ENCODE measurements at places on chromosomes 3 and 15. TPM values are rescaled to one million over a fixed set of nuclear protein-coding genes. Genes with fewer than 3 reads are reported as not detected.

MAP1A gene
- 332 TPM for total RNA-seq

C3orf85 gene
- not detected for total RNA-seq

CMTM7 gene
- 15.2 TPM for total RNA-seq

UROC1 gene
- not detected for total RNA-seq

ACP3 gene
- 0.57 TPM for total RNA-seq

PGBD4 gene
- total RNA-seq, result 3.6 TPM

DUOX1 gene
- total RNA-seq, result not detected

RNF168 gene
- total RNA-seq, result 9.2 TPM

CCR5 gene
- not detected for total RNA-seq

FBN1 gene
- total RNA-seq, result 81.2 TPM

OR5H1 gene
- not detected for total RNA-seq

MYL3 gene
- total RNA-seq, result 7.8 TPM

IL12A gene
- total RNA-seq, result 0.96 TPM

ABTB1 gene
- total RNA-seq, result 6.0 TPM

MST1R gene
- total RNA-seq, result 0.27 TPM

WDR93 gene
- total RNA-seq, result not detected

PLCL2 gene
- 1.2 TPM for total RNA-seq

DNA sequence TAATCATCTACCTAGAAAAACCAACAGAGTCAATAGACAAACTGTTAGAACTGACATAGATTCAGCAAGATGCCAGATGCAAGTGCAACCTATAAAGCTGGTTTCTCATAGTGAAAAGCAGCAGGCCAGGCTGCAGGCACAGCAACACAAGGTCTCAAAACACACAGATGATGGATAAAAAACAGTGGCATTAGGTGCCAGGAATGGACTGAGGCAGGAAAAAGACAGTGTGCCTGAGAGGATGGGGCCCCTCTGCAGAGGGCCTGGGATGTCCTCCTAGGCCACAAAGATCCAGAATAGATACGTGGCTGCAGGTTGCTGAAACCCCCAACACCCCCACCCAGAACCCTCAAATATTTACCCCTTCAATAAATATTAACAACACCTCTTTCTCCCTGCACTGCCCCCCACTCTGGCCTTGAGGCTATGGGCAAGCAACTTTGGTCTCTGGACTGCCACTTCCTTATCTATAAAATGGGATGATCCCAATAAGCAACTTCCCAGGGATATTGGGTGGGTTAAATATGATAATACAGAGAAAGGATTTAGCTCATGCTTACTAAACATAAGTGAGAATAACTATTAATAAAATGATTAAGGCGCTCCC lies 35.2 kb upstream of the FGD5 start:
- no peak for DNase-seq

- no peak for DNase-seq
These were observed 90.2 kb upstream of the LMOD3 start for GRCh38 chr3:69212411-69213160.

GRCh38 chr15:51931016-51931415 lies 40.6 kb downstream of the LEO1 start:
- DNase-seq, result no peak

DNA sequence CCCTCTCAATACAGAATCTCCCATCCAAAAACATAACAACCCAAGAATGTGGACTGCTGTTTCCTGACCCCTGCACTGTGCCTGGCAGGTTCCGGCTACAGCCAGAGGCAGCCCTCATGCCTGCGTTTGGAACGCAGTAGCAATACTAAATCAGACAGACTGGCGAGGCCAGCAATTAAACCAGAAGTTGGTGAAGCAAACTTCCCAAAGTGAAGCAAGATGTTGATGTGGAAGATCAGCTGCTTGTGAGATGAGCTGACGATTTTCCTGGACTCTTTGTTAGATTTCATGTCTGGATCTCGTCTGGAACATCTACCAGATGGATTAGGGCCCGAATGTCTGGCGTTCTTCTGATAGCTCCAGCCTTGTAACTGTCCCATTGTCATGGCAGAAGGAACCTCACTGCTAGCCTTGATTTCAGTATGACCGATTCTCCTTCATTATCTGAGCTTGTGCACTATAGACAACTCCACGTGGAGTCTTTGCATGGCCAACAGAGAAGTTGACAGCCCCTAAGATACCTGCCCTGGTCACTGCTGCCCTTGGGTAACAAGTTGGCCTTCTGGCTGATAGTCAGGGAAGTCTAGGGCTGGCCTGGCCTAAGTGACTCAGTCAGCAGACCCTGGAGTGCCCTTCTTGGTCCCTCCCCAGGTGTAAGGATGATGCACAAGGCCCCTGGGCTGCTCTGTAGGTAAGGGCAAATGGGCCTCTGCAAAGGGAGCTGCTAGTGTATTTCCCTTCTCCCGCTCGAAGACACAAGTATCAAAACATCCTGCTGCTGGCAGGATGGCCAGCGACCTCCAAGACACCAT lies 126.5 kb downstream of the ADAMTS17 start:
- no peak for DNase-seq

DNA sequence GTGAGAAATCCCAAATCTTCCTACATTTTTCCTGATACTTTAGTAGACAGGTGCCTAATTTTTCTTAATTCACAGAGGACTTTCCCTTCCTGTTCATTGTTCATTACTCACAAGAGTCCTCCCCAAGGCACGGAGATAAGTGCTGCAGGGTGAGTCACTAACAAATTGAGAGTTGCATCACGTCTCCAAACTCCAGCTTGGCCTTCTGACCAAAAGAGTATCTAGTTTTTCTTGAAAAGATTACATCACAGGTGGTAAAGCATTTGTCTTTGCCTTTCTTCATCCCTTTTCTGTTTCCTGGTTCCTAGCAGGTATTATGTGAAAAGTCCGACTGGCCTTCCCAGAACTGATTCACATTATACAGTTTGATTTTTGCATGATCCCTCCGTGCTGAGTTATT lies 24.9 kb upstream of the RASGRP1 start:
- peak; percentile 49 for DNase-seq

- peak; percentile 84 for DNase-seq
These were observed 55.4 kb downstream of the ABHD2 start for GRCh38 chr15:89143503-89144162.

DNA sequence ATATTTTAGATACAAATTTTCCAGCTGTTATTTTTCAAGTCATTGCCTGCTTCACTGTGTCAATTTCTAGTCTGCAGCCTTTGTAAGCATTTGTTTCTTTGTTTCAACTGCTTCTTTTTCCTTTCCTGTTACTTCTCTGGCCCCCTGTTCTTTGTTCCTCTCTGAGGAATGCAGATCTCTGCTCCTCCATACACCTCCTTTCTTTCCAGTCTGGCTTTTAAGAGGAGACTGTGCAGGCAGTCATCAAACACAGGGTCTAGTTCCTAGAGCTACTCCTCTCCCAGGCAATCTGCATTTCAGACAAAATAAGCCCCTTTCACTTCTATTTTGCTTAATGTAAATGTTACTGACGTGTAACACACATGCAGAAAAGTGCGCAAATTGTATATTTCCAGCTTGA lies 502.9 kb downstream of the PDCD6IP start:
- DNase-seq, result no peak

DNA sequence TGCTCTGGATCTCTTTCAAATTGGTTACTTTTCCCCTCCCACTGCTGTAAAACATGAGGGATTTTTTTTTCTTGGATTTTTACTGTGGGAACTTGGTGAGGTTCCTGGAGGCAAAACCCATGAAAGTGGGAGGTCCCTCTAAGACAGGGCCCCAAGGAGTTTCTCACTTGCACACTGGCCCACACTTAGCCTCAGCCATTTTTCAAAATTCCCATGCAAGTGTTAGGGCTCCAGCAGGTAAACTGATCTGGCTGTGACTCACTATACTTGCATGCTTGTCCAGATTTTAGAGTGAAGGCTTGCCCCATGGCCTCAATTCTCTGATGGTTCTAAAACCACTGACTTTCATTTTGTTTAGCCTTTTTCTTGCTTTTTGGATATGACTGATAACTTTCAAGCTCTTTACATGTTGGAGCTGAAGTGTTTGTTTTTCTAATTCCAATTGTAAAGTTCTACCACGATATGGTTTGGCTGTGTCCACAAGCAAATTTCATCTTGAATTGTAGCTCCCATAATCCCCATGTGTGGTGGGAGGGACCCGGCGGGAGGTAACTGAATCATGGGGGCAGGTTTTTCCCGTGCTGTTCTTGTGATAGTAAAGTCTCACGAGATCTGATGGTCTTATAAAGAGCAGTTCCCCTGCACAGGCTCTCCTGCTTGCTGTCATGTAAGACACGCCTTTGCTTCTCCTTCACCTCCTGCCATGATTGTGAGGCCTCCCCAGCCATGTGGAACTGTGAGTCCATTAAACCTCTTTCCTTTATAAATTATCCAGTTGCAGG lies 37.7 kb downstream of the MCCC1 start:
- peak; percentile 67 for DNase-seq

GRCh38 chr15:56831467-56832005 lies 86.9 kb upstream of the TCF12 start:
- no peak for DNase-seq

DNA sequence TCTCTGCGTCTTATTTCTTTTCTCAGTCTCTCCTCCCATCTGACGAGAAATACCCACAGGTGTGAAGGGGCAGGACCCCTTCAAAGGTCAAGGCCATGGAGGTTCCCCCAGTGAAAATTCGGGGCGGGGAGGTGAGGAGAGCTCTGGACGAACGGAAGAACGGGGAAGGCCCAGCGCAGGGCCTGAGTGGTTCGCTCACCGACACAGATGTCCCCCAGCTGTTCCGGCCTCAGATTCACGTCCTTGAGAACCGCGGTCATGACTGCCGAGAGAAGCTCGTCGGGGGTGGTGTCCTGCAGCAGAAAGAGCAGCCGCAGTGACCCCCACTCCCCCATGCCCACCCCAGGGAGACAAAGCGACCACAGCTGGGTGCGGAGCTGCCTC lies 542 bp downstream of the ACAA1 start:
- DNase-seq, result peak; percentile 58

GRCh38 chr3:31421314-31422048 lies 111.2 kb upstream of the STT3B start:
- DNase-seq, result no peak

GRCh38 chr3:113275929-113276750 lies 64.8 kb downstream of the BOC start:
- peak; percentile 92 for DNase-seq

DNA sequence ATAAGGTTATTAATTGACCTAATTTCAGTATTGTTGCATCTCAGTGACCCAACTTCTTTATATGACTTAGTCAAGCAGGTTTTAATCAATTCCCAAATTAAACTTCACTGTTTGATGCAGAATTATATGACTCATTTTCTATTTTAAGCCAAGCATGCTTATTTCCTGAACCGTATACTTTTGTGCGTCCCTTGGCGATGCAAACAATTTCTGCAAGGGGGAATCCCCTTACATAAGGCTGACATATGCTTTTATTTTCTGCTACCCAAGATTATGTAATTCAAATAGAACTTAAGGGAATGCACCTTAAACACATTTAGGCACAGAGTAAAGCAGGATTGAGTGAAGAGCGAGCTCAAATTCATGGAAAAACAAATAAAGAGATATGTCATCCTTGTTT lies 303.9 kb downstream of the PDCD6IP start:
- DNase-seq, result no peak

- no peak for DNase-seq
These were observed 96.3 kb downstream of the PCCB start for GRCh38 chr3:136346486-136346885.

DNA sequence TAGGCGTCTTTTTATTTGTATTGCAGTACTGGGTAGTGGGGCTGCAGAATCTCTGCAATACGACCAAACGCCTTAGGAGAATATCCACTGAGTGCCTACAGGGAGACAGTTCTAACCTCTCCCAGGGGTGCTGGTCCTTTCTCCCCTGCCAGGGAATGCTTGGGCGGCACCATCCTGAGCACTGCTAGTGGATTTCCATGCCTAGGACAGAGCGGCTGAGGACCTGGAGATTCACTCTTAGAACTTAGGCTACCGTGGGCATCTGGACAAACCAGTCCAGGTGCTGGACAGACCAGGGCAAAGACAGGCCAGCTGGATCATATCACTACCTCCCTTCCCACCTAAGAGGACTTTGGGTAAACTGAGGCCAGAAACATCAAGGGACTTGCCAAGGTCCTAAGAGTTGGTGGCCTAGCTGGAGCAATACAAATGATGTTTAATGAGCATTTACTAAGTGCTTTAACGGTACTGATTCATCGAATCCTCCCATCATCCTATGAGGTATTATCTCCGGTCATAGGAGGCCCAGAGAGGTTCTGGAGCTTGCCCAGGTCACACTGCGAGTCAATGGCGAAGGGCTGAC lies 902 bp downstream of the TMEM44 start:
- DNase-seq, result no peak

DNA sequence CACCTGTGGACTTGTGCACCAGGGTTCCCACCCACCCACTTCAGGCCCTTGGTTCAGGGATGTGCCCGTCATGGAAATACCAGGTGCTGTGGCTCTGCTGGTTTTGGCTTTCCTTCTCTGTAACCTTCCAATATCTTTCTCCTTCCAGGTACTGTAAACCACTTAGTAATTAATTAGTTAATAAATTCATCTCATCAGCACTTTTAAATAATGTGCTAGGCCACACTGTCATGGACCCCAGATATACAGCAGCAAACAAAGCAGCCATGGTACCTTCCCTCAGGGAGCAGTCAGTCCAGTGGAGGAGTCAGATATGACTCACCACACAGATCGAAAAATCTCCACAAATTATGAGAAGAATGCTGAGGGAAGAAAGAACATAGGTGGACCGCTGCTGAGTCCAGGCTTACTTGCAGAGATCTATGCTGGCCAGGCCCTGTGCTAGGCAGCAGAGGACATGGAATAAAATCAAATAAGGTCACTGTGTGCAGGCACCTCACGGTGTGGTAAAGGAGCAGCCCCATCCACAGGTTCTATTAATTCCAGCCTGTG lies 6.8 kb upstream of the GATA2 start:
- DNase-seq, result no peak

GRCh38 chr3:42680806-42681205 lies 4.5 kb upstream of the KLHL40 start:
- DNase-seq, result peak; percentile 46

GRCh38 chr15:42150219-42150970 lies 6.0 kb downstream of the PLA2G4F start:
- no peak for DNase-seq

DNA sequence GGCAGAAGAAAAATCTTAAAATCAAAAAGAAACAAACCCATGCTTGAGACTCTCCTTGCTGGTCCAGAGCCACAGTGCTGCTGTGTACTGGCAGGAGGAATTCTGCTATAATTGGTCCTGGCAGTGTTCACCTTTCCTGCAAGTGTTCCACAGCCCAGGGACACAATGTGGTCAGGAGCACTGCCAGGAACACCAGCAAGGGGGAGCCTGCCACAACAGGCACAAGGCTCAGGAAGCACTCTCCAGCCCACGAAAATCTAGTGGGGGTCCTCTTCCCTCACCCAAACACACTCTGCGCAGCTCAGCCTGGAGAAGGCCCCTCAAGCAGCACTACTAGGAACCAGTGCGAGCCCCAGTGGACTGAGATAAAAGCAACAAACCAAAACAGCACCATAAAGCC lies 92.9 kb downstream of the UBE3A start:
- peak; percentile 59 for DNase-seq

GRCh38 chr3:50572158-50572557 lies 2.8 kb downstream of the HEMK1 start:
- DNase-seq, result peak; percentile 78

GRCh38 chr3:13108861-13109260 lies 35.6 kb upstream of the IQSEC1 start:
- no peak for DNase-seq

All from myocyte (in vitro differentiated cells).